ENCODE measurements at places on chromosomes 12 and 14.

DNA sequence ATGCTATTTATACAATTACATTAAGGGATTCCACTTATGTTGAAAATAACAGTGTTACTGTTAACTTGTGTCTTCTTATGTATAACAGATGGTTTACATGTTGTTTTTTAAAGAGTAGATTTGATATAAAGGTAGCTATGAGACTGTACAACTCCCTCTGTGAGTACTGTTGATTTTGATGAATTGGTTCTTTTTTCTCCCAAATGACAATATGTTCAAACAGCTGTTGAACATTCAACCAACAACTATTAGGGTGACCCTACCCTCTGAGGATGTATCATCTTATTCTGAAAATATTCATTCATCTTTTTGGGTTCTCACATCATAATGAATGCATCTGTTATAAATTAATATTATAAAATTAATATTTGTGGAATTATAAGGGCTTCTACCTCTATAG is 456.9 kb upstream of the MGAT4C start:
- DNase-seq: no peak

DNA sequence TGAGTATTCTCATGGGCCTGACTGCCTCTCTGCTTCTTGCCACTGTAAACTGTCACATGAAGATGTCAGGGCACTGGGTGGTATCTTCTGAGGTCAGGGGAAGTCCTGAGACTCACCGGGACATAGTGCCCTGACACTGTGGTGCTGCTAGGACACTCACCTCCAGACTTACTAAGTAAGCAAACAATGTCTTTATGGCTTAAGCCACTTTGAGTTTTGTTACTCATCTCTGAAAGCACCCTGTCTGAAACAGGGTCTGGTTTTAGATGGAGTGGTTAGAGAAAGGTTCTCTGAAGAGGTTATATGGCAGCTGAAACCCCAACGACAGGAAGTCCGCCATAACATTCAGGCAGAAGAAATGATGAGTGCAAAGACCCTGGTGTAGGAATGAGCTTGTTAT is 22.7 kb downstream of the GPR19 start:
- DNase-seq: no peak

GRCh38 chr12:123251403-123252076 is 18.3 kb downstream of the MTRFR start:
- DNase-seq: no peak

- peak; percentile 84 for DNase-seq
These were observed 27.7 kb downstream of the KRT18 start for GRCh38 chr12:52976574-52977071.

DNA sequence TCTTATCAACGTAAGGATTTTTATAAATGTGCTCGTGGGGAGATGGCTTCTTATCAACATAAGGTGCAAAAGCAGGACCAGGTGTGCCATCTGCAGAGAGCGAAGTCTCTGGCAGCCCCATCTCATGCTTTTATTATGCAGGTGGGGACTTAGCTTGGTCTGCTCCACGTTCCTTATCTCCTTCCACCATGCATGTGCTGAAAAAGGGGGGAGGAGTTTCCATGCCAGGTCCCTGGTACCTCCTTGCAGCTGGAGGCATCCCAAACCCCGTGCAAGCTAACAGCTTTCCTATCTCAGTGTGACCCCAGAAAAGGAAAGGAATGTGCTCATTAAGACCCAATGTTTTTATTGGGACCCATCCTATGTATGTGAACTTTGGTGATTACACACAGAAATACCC is 608.5 kb downstream of the TMEM121 start:
- DNase-seq: no peak

DNA sequence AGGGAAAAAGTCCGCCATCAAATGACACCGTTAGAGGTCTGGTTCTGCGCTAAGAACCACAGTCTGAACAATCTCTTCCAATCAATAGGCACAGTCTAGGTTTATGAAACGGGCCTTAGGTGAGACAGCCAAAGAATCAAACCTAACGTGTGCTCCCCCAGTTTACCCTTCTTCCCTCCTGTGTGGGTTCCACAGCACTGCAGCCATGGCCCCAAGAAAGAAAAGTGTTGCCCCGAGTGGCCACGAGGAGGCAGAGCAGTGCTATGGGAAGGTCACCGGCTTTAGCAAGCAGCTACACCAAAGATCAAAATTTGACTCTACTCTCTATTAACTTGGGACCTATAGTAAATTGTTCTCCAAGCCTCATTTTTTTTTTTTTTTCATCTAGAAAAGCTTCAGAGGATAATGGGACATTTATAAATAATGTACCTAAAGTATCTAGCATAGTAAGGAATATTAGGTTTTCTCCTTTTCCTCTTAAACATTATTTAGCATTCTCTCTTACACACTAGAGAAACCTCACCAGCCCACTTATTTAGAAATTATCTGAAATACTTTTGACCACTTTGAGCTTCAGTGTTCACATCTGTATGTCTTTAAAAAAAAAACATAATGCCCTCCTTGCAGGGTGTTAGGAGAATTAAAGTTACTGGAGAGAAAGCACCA is 70.2 kb upstream of the GPHB5 start:
- peak; percentile 54 for DNase-seq

- no peak for DNase-seq
These were observed 146.6 kb downstream of the NRXN3 start for GRCh38 chr14:78316786-78317185.

- no peak for DNase-seq
These were observed at the start of gene INHBC for GRCh38 chr12:57434517-57435223. Gene INHBC (plus strand): TSS chr12:57434784. CDS start chr12:57434887, 103 bp downstream.

GRCh38 chr12:6330192-6330591 is 11.7 kb downstream of the TNFRSF1A start:
- DNase-seq: no peak

DNA sequence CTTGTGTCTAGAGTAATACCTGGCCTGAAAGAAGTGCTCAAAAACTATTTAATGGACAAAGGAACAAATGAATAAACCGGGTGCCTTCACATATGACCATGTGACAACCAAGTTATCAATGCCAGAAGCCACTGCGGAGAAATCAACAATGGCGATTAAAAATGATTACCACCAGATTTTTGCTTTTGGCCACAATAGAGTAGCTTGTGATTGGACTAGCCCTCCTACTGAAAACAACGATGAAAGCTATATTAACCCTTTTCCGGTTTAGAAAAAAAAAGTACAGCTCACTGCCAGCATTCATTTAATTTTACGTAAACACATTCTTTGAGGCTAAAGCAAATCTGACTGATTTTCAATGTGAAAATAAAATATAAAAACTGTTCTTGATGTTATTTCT is 41.6 kb upstream of the TTC7B start:
- DNase-seq: no peak

- DNase-seq: peak; percentile 27
These were observed 216.7 kb downstream of the ACSS3 start for GRCh38 chr12:81294325-81295190.

- DNase-seq: no peak
These were observed 10.2 kb downstream of the DLST start for GRCh38 chr14:74891870-74892269.

- peak; percentile 82 for DNase-seq
These were observed 14.2 kb upstream of the CALM1 start for GRCh38 chr14:90382491-90383125.

DNA sequence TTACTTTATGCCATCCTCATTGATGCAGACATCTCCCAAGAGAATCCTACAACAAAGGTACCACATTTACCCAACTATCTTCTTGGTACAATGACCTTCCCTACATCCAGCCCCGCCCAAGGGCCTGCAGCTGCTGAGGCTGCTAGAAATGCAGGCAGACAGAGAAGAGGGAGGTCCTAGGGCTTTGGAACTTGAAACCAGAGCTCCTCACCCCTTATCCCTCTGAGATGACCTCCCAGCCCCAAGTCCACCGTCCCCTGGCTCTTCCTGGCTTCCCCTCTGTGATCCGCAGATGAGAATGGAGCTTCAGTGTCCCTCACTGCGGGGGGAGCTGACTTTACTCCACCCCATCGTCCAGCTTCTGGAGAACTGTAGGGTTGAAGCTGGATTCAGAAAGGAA is 1.6 kb upstream of the TNFRSF1A start:
- DNase-seq: no peak

DNA sequence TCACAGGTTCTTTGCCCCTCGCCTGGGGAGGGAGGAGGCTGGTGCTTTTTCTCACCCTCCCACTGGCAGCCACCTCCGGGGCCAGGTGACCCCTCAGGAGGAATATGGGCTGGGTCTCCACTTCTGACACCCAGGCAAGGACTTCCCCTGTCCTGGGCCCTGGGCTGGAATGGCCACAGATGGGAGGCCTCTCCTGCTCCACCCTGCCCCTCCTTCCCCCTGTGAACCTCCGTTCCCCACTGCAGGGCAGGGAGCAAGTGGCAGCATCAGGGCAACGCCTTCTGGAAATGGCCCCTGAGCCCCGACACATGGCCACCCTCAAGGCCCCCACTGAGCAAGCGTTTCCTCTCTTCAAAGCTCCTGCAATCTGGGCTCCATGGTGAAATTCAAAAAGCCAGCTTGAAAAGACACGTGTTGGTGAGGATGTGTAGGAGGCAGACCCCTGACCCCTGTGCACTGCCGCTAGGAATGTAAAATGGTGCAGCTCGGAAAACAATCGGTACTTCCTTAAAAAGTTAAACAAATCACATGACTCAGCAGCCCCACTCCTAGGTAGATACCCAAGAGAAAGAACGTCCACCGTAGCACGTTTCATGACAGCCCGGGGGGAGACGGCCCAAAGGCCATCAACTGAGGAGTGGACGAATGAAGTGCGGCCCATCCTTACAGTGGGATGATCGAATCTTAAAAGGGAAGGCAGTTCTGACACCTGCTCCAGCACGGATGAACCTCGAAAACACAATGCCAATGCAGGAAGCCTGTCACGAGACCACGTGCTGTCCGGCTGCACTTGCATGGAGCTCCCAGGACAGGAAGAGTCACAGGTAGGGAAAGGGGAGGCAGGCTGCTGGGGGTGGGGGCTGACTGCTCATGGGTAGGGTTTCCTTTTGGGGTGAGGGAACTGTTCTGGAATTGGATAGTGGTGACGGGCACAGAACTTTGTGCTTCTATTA is 11.5 kb downstream of the XRCC3 start:
- no peak for DNase-seq

- peak; percentile 33 for DNase-seq
These were observed 34.8 kb downstream of the TMCC3 start for GRCh38 chr12:94615260-94616181.

GRCh38 chr12:85424581-85425348 is 144.7 kb downstream of the ALX1 start:
- peak; percentile 29 for DNase-seq

DNA sequence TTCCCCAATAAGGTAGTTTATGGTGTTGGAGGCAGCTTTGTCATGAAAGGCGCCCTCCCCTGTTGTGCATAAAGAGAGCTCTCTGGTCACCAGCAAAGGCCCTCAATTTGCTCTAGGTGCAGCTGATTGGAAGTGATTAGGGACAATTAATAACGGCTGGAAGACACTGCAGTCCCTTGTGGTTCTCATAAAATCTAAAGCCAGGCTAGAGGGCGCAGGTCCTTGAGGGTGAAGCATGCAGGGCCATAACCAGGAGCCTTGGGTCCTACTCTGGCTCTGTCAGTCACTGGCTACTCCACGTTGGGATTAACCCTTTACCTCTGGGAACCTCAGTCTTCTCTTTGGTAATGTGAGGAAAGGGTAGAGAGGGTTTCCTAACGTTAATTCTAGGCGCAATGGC is 1.9 kb downstream of the DAAM1 start:
- no peak for DNase-seq

DNA sequence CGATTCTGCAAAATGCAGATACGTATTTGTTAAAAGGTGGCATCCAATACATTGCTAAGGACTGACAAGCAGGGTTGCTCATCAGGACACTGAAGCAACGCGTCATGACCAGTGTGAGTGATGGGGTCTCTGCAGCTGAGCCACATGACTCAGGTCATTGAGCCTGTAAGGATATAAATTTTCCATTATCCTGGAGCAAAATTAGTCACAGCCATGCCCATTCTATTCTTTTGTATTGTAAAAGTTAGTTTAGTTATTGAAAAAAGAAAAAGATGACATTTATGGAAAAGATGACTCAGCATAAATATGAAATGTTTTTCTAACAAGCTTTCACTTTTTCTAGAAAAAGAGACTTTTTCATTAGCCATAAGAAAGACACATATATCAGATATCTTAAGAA is 268.0 kb upstream of the TMEM132C start:
- DNase-seq: peak; percentile 51

DNA sequence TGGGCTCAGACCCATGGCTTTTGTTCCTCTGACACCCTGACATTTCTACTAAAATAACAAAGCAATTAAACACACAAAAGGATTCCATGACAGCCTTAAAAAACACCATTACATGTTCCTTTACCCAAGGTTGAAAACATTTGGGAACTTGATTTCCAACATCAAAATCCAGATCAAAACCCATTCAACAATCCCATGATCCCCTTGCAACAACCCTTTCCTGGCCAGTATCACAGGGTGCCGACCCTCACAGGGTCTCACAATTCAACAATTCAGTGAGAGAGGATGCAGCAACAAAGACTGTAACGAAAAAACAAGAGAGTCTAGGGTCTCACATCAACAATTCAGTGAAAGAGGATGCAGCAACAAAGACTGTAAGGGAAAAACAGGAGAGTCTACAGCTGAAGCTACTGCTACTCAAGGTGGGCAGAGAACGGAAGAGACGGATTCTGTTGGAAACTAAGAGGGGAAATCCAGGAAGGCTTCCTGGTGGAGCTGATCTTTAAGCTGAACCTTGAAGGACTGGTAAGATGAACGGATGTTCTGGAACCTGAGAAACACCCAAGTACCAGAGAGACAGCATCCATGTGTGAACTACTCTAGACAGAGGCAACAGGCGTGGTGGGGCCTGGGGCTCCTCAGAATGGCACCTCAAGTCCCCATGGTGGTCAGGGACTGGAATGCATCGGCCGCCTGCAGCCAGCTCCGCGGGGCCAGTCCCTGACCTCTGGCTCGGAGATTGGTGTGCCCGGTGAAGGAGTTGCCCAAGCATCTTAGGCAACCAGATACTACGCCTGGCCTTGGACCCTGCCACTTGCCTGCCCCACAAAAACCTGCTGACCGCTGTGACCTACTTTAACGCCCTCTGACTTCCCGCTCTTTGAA is 22.7 kb upstream of the ZFP36L1 start:
- no peak for DNase-seq

GRCh38 chr12:92604786-92605185 is 98.0 kb upstream of the PLEKHG7 start:
- DNase-seq: no peak

DNA sequence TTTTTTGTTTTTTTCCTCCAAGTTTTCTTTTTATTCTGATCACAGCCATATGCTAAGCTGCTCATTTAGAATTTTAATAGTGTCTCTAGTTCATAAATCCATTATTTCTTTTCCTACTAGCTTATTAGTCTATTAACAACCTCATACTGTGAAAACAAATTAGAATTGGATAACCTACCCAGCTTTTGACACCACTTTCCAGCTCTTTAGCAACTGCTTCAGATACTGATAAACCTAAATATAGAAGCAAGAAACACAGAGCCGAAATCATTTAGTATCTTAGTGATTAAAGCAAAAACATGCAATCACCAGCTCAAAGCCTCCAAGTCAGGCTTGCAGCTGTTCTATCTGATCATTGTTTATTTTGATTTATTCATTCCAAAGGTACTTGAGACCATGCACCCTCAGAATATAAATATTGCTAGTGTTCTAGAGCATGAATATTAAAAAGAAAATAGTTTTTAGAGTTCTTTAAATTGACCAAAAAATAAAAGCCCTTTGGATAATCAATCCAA is 121.5 kb downstream of the STXBP6 start:
- DNase-seq: no peak

GRCh38 chr12:109919456-109919855 is 19.4 kb downstream of the TCHP start:
- peak; percentile 47 for DNase-seq

- DNase-seq: no peak
These were observed 60.4 kb downstream of the FZD10 start for GRCh38 chr12:130222519-130223218.
